Hindlimb muscle (tissue), 1 donor: ENCODE measurements at places on chromosomes 2 and 18. TPM values are rescaled to one million over a fixed set of nuclear protein-coding genes. Genes with fewer than 3 reads are reported as not detected.

Gene SLC4A5
- 2.9 TPM for polyA plus RNA-seq

Gene GKN1
- 0.25 TPM for polyA plus RNA-seq

Gene LAMA3
- polyA plus RNA-seq: 3.1 TPM

Gene TEX44
- not detected for polyA plus RNA-seq

Gene NEURL3
- polyA plus RNA-seq: 0.22 TPM

Gene SPHKAP
- polyA plus RNA-seq: 41.8 TPM

Gene GPR35
- polyA plus RNA-seq: 2.5 TPM

Gene UGT1A10
- polyA plus RNA-seq: not detected

Gene MTIF2
- polyA plus RNA-seq: 21.2 TPM

Gene PRSS56
- 2.2 TPM for polyA plus RNA-seq

Gene FAM124B
- polyA plus RNA-seq: 7.0 TPM

Gene BZW1
- polyA plus RNA-seq: 105 TPM

Gene UXS1
- 30.0 TPM for polyA plus RNA-seq
